IPS-NIHi11 (cell line): ENCODE measurements at places on chromosomes 3 and 15.
A peak's percentile ranks its signal among the peaks of the same experiment; 100 is the strongest.

DNA sequence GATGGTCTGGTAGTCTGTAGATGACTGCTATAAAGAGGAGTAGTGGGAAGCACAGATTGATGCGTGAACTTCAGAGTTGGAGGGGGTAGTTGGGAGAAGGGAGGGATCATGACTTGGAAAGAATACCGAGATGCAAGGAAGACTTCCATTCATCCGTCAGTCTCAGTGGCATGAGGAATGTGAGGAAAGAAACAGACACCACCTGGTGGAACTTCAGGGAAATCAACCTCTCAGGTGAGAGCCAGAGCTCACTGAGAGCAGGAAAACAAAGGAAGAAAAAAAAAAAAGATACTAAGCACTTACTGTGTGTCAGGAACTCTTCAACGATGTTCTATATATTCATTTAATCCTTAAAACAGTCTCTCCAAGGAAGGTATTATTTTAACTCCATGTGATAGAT, 172.4 kb downstream of the OXSM start:
- DNase-seq = peak; percentile 66

- DNase-seq = no peak
Measured at GRCh38 chr3:177119829-177120228, 77.5 kb downstream of the TBL1XR1 start.

GRCh38 chr3:29436612-29437323, 155.9 kb downstream of the RBMS3 start:
- DNase-seq = no peak

- no peak for DNase-seq
Measured at GRCh38 chr3:113242096-113242581, 30.8 kb downstream of the BOC start.

DNA sequence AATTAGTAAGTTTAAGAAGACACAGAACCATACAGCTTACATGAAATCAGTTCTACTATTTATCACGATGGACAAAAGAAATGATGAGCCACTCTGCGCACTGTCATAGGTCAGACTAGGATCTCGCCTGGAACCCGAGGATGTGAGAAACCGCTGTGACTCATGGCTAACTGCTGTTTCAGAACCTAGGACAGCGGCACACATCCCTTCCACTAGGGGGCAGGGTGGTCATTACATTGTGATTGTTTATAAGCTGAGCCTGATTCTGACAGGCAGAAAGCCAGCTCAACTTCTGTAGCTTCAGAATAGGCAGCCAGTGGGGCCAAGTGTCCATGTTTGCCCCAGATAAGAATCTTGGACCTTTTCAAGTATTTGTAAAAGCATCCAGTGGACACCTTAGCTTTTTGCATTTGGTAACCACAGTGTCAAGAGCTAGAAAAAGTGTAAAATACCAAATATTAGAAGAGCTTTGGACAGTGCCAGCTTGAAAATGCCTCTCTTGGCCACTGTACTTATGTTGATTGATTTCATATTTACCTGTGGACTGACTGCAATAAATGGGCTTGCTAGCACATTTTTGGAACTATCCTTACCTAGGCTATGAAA, 115.8 kb downstream of the KBTBD8 start:
- peak; percentile 80 for DNase-seq

DNA sequence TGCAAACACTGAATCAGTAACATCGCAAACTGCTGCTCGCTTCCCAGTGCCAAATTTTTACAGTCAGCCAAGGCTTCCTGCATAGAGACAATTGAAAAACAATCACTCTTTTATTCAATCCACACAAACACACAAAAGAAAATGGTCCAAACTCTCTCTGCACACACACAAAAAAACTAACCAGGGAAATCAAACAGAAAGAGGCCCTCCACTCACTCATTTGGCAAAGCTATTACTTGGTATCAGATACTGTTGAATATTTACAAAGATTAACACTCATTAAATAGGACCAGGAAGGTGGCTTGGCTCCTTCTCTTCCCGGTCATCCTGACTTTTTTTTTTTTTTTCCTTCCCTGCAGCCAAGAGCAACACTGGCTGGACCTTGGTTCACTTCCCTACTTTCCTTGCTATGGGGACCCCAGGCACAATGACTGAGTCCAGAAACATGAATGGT, 62.4 kb upstream of the SPATA12 start:
- DNase-seq = no peak

- DNase-seq = no peak
Measured at GRCh38 chr3:14793126-14793857, 25.5 kb upstream of the FGD5 start.

DNA sequence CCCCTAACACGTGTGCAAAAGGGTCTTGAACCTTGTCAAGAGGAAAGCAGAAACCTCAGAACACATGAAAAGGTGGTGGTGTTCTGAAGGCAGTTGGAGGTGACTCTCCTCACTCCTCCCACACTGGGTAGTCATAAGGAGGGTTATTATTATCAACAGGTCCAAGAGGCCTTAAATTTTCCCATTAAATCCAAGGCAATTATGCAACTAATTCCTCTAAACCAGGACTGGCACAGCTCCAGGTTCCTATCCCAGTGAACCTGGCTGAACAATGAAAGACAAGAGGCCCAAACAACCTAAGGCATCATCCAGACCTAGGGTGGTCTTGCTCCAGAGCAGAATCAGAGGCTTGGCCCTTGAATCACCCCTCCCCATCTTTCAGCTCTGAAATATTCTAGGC, 15.0 kb downstream of the MYLK start:
- no peak for DNase-seq

GRCh38 chr15:72820278-72820677, 36.7 kb upstream of the ADPGK start:
- no peak for DNase-seq

GRCh38 chr3:5016211-5017161, 37.2 kb downstream of the BHLHE40 start:
- DNase-seq = no peak

- no peak for DNase-seq
Measured at GRCh38 chr3:149871855-149872254, 58.8 kb downstream of the RNF13 start.

- peak; percentile 69 for DNase-seq
Measured at GRCh38 chr15:31974855-31975829, 55.2 kb upstream of the CHRNA7 start.

- DNase-seq = no peak
Measured at GRCh38 chr15:81294516-81294880, 29.4 kb downstream of the STARD5 start.

DNA sequence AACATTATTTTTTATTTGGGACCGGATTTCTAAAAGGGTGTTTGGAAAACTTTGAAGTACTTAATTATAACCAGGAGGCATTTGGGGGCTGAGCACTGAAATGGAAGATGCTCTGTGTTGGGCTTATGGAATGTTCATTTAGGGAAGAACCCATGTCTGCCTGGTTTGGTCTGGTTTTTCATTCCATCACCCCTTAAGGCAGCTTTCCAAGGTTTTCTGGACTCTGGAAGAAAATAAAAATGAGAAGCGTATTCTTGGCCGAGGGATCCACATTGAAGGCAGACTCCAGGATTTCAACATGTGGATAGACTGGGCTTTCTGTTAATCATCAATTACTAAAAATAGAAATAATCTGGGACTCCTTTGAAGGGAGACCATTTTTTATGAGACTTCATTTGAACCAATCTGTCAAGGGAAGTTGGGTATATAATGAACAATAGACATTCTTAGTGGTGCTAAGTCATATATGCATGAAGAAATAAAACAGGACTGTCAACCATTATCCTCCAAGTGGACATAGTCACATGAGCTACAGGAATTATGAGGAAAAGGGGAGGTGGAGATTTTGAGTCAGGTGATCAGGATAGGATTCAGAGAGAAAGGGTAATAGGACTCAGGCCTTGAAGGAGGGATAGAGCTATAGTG, 270.5 kb upstream of the ADAMTS9 start:
- no peak for DNase-seq

- DNase-seq = no peak
Measured at GRCh38 chr3:190036631-190037030, 84.1 kb downstream of the P3H2 start.

DNA sequence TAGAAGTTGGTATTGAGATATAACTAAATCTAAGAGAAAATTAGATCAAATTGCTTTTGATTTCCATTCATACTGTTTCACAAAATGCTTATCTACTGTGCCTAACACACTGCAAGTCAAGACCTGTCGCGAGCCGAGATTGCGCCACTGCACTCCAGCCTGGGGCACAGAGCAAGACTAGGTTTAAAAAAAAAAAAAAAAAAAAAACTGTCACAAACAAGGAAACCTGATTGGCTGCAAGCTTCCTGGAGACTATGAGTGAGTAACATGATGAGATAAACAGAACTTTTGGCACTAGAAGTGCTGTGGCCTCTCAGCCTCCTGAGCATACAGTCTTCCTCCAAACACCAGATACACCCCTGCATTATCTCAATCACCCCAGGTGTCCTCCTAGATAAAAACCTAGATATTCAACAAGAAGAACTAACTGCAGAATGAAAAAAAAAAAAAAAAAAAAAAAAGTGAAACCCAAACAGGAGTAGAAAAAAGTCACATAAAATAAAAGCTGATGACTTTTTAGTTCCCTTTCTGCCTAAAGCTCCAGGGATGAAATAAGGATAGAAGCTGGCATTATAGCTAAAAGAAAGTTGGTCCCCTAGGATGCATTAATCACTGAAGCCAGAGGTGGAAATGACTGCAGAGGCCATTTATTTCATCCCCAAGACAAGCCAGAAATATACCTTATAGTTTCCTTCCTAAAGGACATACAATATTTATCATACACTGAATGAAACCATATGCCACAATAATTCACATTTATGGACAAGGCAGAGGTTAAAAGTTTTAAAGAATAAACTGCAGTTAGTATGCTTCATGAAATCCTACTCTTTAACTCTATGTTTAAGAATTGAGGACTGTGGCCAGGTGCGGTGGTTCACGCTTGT, 82.4 kb downstream of the P3H2 start:
- peak; percentile 34 for DNase-seq

- peak; percentile 72 for DNase-seq
Measured at GRCh38 chr15:79853492-79854328, 43.1 kb downstream of the MTHFS start.

- DNase-seq = no peak
Measured at GRCh38 chr3:10523561-10523960, 18.2 kb upstream of the ATP2B2 start.

GRCh38 chr3:139935016-139935865, at the start of gene CLSTN2:
CLSTN2 (plus strand) TSS chr3:139935185.
- peak; percentile 85 for DNase-seq

GRCh38 chr15:80123034-80123433, 29.8 kb upstream of the FAH start:
- no peak for DNase-seq

- DNase-seq = no peak
Measured at GRCh38 chr3:178907081-178907480, 164.5 kb downstream of the ZMAT3 start.

GRCh38 chr3:117722856-117723255, 1013.3 kb downstream of the TUSC7 start:
- DNase-seq = no peak

- DNase-seq = no peak
Measured at GRCh38 chr15:94610485-94610884, 379.1 kb downstream of the MCTP2 start.

DNA sequence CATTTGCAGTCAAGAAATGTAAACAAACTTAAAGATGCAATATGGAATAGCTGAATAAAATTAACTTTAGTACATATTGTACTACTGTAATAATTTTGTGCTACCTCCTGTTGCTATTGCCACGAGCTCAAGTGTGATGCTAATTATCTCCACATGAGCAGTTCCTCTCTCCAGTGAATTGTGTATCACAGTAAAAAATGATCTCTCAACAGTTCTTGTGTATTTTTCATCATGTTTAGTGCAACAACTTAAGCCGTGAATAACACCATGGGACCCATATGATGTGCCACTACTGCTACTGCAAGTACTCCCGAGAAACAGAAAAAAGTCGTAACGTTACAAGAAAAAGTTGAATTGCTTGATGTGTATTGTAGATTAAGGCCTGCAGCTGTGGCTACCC, 12.4 kb downstream of the RIOX2 start:
- no peak for DNase-seq

DNA sequence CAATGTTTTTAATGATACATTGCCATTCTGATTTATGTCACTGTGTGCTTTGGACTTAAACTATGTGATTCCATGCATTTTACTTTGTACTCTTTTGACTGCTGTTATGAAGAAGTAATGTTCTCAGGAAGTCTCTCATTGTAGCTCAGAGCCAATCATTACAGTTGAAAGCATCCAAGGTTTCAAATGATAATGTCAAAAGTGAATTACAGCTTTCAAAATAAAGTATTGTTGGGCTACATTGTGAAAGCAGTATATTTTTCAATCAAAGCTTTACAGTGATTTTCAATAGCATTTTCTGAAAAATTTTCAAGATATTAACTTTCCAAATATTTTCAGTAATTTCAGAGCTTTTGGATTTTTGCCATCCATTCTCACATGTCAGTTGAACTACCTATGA, 243.6 kb downstream of the ZIC4 start:
- no peak for DNase-seq

GRCh38 chr3:69665026-69665737, 74.1 kb upstream of the MITF start:
- DNase-seq = no peak

DNA sequence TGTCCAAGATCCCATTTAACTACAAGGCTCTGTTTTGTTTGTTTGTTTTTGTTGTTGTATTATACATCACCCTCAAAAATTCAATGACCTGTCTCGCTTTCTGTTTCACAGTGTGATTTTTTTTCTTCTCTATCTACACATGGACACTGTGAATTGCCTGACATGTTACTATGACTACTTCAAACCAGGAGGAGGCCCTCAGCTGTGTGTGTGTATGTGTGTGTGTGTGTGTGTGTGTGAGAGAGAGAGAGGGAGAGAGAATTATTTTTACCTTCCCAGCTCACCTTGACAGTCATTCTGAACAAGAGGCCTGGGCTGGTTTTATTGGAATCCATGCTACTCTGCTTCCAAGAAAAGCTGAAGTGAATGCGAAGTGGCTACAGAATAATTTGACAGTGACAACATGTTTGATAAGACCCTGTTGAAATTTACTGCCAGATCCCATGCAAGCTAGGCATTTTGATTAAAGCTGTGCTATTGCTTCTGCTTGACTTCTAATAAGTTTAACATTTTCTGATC, 841.4 kb downstream of the NSUN3 start:
- no peak for DNase-seq

- DNase-seq = no peak
Measured at GRCh38 chr3:140756240-140757016, 78.6 kb downstream of the TRIM42 start.

- no peak for DNase-seq
Measured at GRCh38 chr3:50442945-50443579, 60.4 kb downstream of the CACNA2D2 start.
